ENCODE measurements at places on chromosomes 5 and 9.

- no peak for DNase-seq
Observed at GRCh38 chr5:67077296-67077695, 119.3 kb downstream of the CD180 start.

DNA sequence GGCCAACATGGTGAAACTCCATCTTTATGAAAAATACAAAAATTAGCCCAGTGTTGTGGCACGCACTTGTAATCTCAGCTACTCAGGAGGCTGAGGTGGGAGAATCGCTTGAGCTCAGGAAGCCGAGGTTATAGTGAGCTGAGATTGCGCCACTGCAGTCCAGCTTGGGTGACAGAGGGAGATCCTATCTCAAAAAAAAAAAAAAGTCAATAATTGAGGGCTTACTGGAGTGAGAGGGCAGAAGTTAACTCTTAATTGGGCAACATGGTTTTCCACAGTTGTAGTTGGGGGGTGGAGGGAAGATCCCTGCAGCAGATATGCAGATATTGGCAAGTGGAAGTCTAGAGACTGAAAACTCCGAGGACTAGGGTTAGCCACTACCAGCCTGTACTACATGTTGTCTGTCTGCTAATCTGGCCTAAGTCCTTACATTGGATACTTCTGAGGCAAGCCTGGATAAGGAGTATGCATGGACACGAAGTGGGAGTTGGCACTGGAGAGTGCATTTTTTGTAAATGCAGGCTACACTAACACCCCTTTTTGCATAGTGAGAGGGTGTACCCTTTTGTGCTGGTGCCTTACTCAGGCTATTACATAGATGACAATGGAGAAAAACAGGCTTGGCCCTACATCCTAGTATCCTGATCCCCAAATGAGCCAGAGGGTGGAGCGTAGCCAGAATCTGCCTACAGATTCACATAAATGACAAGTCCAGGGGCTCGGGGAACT is 89.0 kb upstream of the NIPBL start:
- DNase-seq: no peak

DNA sequence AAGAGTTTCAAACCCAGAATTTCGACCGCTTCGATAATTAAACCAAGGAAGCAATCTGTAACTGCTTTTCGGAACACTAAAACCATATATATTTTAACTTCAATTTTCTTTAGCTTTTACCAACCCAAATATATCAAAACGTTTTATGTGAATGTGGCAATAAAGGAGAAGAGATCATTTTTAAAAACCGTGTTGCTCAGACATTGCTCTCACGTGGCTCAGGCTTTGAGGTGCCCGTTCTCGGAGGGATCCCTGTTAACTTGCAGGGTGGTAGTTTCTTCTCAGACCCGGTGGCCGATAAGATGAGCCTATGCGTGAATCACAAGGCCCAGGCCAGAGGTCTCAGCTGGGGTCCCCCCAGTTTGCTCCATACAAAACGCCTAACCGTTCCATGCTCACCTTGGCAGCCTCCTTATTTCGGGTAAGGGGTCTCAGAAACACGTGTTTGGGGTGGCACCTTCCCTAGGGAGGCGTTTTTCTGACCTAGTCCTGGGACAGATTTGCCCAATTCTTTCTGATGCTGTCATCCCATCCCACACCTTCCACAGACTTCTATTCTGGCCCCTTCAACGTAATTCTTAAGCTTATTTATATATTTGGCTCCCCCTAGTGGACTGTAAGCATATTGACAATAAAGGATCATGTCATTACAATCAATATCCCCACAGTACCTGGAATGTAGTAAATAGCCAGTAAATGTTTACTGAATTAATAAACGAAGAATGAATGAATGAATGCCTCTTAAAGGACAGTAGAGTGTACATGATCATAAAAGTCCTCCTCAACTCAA is 48.1 kb downstream of the THBS4 start:
- peak; percentile 81 for DNase-seq

DNA sequence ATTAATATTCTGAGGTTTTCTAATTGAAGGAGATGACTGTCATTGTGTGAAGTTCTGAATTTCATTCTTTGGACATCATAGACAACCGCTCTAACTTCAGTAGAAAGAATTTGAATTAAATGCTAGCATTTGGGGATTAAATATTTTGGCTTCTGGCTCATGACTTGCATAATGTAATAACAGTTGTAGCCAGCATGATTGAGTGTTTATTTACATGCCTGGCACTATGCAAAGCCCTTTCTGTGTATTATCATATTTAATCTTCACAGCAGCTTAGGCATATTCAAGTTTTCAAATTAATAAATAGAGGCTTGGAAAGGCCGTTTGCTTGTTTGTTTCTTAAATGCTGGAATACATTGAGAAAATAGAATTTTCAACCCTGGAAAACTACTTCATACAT is 19.6 kb upstream of the HTR1A start:
- no peak for DNase-seq

GRCh38 chr9:86077276-86077675 is 22.1 kb downstream of the GOLM1 start:
- DNase-seq: no peak

DNA sequence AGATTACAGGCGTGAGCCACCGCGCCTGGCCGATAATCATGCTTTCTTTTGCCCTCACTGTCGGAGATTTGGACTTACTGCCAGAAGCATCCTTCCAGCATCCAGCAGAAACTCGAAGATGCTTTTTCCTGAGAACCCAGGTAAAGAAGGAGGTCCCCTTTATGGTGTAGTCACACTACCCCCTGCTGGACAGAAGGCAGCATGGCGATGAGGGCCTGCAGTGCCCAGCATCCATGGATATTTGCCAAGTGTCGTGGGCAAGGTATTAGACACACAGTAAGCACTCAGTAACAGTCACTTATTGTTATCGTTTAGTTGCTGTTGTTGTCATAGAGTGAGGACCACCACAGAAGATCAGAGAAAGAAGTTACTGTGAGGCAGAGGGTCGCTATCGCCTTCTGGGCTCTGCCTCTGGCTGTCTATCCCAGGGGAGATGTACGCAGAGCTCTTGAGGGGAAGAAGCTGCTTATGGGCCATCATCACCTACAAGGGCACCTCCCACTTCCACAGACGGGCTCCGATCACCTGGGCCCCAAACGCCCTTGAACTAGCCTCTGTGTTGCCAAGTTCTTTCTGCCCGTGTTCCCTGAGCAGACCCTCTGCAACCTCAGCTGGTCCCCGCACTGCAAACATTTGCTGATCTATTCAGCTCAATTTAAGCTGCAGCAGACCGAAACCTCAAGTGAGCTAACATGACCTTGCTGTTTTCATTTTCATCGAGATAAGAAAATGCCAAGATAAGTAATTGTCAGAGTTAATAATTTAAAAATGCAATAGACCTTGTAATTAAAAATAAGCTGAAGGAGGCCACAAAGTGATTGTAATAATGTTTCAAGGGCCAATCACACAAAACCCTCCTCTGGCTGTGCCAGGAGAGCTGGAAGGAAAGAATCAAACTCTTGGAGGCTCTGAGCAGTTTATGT is 23.9 kb downstream of the C5orf15 start:
- DNase-seq: peak; percentile 42

DNA sequence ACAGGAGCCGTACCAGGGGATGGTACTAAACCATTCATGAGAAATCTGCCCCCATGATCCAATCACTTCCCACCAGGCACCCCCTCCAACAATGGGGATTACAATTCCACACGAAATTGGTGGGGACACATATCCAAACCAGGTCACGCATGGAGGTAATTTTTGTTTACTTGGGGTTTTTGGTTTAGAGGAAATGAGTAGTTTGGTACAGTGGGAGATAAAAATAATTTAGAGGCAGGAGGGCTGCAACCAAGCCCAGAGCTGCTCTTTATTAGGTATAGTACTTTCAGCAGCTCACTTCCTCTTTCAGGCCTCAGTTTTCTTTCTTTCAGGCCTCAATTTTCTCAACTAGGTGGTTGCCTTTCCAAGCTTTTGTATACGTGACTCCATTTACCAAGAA is 23.2 kb downstream of the PRUNE2 start:
- DNase-seq: no peak

DNA sequence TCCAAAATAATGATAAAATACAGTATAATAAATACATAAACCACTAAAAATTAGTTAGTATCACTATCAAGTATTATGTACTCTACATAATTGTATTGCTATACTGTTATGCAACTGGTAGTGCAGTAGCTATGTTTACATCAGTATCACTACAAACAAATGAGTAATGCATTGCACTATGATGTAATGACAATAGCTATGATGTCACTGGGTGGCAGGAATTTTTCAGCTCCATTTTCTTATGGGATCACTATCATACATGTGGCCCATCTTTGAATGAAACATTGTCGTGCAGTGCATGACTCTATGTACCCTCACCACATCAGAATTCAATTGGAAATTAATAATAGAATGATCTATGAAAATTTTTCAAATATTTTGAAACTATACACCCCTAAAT is 201.3 kb downstream of the MPDZ start:
- DNase-seq: no peak

- peak; percentile 85 for DNase-seq
Observed at GRCh38 chr9:127014216-127014909, 99.8 kb downstream of the RALGPS1 start.

DNA sequence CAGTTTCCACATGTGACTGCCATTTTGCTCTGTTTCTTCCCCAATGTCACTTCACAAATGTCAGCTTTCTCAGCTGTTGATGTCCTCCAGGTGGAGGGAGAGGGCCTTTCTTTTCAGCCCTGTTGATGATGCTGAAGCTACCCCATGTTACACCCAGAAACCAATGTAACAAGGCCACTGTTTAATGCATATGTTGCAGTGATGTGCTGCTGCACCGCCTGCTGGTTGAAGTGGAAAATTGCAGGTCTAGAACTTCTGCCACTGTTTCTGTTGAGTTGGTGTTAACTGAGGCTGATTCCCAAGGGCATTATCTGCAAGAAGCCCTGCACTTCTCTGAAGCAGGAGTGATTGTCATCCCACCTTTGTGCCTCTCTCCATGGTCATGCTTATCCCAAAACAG is 428.4 kb downstream of the KDM4C start:
- peak; percentile 12 for DNase-seq

GRCh38 chr5:115940080-115940810 is 22.0 kb upstream of the LVRN start:
- DNase-seq: no peak

GRCh38 chr5:64634997-64635686 is 55.2 kb upstream of the SHISAL2B start:
- peak; percentile 26 for DNase-seq

DNA sequence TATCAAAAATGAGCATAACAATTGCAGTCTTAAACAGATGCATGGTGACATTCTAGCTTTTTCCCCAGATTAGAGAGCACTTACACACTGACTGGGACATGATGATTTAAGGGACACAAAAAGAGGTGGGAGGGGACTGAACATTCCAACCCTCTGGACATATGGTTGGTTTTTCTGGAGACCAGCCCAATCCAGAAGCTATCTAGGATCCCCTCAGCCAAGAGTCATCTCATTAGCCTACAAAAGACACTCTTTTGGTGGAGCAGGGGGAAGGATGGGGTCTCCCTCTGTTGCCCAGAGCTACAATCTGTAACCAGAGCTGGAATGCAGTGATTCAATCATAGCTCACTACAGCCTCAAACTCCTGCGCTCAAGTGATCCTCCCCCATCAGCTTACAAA is 97.3 kb upstream of the IQGAP2 start:
- peak; percentile 1 for DNase-seq

DNA sequence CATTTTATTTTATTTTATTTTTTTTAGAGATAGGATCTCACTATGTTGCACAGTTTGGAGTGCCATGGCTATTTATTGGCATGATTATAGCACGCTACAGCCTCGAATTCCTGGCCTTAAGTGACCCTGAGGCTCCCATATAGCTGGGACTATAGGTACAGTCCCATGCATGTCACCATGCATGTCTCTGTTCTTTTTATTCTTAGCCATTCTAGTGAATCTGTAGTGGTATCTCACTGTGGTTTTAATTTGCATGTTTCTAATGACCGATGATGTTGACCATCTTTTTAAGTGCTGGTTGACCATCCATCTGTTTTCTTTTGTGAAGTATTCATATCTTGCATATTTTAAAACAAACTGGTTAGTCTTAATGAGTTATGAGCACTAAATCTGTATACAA is 76.1 kb downstream of the SLC44A1 start:
- no peak for DNase-seq

- DNase-seq: no peak
Observed at GRCh38 chr5:179381691-179382090, 36.4 kb upstream of the ADAMTS2 start.

DNA sequence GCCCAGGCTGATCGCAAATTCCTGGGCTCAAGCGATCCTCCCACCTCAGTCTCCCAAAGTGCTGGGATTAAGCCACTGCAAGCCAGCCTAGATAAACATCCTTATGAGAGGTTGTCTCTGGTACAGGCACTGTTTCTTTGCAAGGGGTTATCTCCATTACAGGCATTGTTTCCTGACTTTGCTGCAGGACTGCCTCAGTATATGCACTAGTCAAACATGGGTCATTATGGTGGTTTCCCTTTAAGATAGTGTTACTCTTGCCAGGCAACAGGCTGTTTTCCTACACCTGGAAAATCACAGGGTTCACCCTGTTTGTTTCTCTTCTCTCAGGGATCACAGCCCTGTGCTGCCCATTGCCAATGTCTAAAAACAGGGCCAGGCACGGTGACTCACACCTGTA is 7.8 kb upstream of the CLTB start:
- DNase-seq: no peak

DNA sequence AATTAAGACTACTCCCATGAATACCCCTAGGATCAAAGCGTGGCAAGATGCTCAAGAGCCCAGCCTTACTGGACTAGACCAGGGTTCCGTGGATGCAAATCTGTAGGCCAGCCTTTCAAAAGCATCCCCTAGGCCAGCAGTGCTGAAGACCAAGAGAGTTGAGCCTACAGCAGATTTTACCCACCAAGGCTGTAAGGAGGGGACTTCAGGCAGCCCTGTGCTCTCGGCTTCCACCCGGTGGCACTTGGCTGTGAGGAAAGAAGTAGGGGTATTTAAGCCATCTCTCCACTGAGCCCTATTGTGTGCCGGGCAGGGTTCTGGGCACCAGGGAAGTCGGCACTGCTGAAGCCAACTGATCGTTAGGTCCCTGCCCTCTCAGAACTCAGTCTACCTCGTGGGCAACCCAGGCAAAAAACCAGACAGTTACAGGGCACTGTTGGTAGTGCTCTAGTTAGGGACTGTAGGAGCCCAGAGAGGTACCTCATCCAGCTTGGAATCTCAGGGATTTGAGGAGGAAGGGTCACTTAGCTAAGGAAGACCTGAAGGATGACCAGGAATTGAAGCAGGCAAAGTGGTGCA is 25.5 kb downstream of the TCF7 start:
- no peak for DNase-seq

DNA sequence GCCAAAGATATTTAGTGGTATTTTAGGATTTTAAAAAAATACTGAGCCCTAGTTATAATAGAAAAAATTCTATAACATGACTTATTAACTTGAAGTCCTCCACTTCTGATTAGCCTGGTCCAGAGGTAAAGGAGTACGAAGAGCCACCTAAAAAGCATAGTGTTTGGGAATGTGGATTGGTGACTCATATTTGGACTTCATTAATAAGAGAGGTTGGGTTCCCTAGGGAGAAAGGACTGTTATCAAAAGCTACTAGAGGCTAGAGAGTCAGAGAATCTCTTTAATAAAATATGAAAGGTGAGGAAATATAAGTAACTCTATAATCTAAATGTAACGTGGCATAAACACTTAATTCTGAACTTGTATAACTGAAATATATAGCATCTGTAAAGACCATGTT is 180.7 kb upstream of the TARS1 start:
- peak; percentile 42 for DNase-seq

- DNase-seq: peak; percentile 49
Observed at GRCh38 chr5:111781200-111781599, 24.2 kb upstream of the NREP start.

GRCh38 chr9:71835596-71835995 is 67.3 kb upstream of the CEMIP2 start:
- no peak for DNase-seq

- no peak for DNase-seq
Observed at GRCh38 chr5:56814361-56814962, 887 bp upstream of the MAP3K1 start.

All from fibroblast of upper back skin (primary cell).